SK-MEL-5 (cell line): ENCODE measurements at places on chromosomes 12 and 14. TPM values are rescaled to one million over a fixed set of nuclear protein-coding genes. Genes with fewer than 3 reads are reported as not detected.

DNA sequence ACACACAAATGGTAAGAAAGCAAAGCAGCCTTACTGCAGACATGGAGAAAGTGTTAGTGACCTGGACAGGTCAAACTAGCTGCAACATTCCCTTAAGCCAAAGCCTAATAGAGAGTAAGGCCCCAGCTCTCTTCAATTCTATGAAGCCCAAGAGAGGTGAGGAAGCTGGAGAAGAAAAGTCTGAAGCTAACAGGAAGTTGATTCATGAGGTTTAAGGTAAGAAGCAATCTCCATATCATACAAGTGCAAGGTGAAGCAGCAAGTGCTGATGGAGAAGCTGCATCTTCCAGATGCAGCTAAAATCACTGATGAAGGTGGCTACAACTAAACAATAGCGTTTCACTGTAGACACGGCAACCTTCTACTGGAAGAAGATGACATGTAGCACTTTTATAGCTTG lies 53.5 kb downstream of the PPP1R12A start:
- no peak for DNase-seq

DNA sequence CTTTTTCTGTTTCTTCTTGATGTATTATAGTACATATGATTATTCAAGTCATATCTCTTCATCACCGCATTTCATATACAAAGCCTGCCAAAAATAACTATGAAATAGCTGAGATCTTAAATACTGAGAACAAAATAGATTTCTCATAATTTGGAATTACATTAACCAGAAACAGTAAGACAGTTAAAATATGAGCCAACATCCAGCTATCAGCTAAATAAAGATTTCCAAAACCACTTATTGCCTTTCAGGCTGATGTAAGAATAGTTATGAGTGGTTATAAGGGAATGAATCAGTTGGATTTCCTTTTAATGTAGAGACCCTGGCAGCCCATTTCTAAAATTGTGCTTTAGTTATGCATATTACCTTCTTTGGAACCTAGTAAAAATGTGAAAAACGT lies 47.4 kb downstream of the TMEM117 start:
- DNase-seq: no peak

DNA sequence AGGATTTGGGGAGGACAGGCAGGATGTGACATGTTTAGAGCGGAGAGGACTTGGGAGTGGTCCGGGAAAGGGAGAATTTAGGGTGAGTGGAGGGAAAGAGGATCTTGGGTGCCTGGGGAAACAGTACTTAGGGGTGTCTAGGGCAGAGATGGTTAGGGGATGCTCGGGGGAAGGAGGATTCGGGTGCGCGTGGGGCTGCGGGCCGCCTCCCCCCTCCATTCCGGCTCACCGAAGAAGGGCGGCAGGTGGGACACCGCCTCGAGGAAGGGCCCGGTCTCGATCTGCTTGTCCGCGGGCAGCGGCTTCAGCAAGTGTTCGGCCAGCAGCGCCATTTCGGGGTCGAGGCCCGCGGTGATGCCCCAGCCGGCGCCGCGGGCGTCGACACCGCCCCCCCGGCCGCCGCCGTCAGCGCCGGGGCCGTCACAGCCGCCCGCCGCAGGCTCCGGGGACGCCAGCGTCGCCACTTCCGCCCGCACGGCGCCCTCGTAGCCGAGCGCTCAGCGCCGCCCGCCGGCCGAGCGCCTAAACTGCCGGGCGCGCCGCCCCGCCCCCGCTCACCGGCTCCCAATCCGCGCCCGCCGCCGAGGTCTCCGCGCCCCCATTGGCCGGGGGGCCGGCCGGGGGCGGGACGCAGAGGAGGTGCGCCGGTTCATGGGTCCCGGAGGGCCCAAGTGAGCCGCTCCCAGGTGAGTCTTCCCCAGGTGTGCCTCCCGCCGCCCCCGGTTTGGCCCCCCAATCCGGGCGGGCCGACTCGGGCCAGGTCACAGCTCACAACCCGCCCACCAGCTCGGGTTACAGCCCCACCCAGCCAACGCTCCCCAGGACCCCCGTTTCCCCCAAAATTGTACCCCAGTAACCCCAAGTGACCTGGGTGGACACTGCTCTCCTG lies at the start of gene GLTP:
Gene GLTP (minus strand): TSS at position 499 of the 889 bp plus-strand sequence. CDS start 167 bp downstream, at position 332.
- DNase-seq: peak; percentile 81

GRCh38 chr14:22977684-22978486 lies 4.5 kb downstream of the AJUBA start:
- DNase-seq: no peak

GRCh38 chr12:119258149-119258548 lies 76.4 kb upstream of the CCDC60 start:
- no peak for DNase-seq

- DNase-seq: no peak
Measured at GRCh38 chr12:113926788-113927187, 39.3 kb downstream of the RBM19 start.

GRCh38 chr12:58452546-58452945 lies 467.8 kb downstream of the LRIG3 start:
- DNase-seq: no peak

DNA sequence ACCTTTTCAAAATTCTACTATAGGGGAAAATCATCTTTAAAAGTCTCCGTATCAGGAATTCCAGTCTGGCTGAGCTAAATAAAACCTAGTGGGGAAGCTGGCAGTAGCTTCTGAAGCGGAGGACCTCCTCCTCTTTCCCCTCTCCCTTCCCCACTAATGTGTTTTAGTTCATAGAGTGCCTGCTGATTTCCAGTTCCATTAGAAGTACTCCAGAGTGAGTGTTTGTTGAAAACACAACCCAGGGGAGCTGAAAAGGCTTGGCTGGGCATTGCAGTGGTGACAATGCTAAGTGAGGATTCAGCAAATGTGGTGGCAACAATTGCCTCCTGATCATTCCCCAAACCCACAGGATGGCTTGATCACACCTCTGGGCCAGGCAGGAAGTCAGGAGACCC lies 144.2 kb upstream of the FRMD6 start:
- peak; percentile 42 for DNase-seq

DNA sequence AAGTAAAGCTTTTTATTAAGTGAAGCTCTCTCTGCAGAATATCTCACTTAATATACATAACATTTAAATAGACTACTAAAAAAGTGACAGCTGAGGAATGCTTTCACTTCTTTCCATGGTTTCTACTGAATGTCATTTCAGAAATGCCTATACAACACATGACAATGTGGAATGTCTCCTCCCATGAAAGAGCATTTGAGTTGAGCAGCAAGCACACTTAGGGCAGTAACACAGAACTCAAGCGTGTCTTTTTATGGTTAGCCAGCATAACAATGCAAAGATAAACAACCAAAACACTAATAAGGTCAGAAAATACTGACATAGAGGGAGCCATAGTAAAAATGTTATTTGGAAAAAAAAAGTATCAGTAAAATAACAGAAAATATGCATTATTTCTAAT lies 9.4 kb downstream of the PPP1R12A start:
- peak; percentile 29 for DNase-seq

DNA sequence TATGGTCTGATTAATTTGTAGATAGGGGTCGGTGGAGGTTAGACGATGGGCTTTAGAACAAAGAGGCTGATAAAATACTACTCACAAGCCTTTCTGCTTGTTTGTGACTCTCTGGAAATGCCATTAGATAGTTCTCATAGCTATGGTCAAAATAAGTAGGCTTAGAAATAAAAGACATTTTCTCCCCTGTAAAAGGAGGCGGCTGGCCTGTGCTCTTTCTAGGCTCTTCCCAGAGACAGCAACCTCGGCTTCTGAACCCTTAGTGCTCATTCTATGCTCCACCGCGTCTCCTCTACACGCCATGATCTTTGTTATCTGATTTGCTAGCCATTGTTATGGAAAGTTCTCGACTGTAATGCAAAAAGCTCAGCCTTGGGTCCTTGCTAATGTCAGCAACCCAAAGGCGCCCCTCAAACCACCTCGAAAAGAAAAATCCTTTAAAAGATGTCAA lies 64.5 kb downstream of the CRADD start:
- peak; percentile 46 for DNase-seq

DNA sequence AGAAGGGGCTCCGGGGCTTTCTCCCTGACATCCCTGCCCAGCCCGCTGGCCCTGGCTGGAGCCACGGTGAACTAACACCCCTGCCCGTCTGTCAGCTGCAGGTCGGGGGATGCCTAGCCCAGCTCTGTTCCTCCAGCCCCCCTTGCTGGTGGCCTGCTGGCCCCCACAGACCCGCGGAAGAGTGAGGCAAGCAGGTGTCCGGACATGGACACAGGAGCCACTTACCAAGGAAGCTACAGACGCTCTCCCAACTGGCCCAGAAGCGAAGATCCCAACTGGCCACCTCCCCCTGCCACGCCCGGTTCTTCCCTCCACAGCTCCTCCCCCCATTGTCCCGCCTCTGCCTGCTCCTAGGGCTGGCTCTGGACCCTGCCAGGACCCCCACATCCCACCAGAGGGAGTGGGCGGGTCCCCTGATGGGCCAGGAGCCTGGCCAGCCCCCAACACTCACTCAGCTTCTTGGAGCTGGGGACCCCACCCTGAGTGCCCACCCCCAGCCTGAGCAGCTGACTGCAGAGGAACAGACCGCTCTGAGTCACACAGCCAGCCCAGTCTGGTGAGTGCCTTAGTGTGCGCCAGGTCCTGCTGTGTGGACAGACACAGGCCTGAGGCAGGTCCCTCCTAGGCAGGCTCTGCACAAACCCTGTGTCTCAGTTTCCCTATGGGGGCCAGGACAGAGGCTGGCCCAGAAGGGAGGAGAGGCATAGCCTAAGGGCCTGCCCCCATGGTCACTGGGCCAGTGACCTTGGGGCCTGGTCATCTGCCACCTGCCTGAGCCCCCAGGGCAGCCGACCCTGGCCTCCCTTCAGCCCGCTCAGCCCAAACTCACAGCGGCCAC lies 7.7 kb downstream of the AHNAK2 start:
- peak; percentile 61 for DNase-seq

GRCh38 chr14:30115756-30116155 lies 188.1 kb upstream of the PRKD1 start:
- DNase-seq: no peak

DNA sequence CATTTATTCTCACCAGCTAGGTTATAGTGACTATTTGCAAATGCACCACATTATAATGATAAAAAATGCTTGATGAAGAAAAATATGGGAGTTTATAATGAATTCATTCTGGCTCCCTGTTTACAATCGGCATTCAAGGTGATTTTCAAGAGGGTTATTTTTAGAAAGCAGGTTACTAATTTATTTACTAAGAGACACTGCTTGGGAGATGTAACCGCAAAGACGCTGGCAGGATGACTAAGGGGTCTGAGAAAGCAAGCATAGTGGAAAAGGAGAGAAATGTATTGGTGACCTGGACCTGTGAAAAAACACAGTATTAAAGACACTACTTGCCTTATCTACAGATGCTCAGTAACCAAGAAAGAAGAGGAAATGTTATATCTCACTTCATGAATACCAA lies 13.3 kb upstream of the PITPNM2 start:
- DNase-seq: no peak

- no peak for DNase-seq
Measured at GRCh38 chr14:99929601-99930000, 135.6 kb upstream of the EVL start.

GRCh38 chr12:32390572-32391219 lies 8.7 kb upstream of the FGD4 start:
- DNase-seq: no peak

GRCh38 chr12:57019983-57020719 lies 3.8 kb upstream of the TAC3 start:
- no peak for DNase-seq

- peak; percentile 97 for DNase-seq
Measured at GRCh38 chr12:6943722-6944380, at the start of the genes C12orf57 and RNU7-1. Gene C12orf57, plus strand, starts transcription at chr12:6944022. Its CDS starts 100 bp downstream, at chr12:6944122. Gene RNU7-1, plus strand, starts transcription at chr12:6943816.

DNA sequence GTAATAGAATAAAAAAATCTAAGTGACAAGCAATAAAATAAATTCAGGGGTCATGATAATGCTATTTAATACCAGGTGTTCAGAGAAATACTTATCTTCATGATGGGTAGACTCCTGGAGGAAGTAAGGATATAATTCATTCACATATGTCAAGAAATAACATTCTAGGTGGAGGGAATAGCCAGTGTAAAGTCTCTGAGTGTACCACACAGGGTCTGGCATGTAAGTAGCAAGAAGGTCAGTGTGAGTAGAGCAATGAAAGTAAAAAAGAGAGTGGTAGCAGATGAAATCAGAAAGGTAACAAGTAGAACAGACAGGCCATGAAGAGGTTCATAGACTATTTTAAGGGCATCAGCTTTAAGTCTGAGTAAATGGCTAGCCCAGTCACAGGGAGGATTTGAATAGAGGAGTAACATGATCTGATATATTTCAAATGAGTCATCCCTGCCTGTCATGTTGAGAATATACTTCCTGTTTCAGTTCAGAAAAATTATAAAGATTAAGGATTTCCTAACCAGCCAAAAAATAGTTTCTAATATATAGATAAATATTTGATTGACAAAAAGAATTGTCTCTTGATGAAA lies 519.9 kb downstream of the C12orf50 start:
- DNase-seq: peak; percentile 21

DNA sequence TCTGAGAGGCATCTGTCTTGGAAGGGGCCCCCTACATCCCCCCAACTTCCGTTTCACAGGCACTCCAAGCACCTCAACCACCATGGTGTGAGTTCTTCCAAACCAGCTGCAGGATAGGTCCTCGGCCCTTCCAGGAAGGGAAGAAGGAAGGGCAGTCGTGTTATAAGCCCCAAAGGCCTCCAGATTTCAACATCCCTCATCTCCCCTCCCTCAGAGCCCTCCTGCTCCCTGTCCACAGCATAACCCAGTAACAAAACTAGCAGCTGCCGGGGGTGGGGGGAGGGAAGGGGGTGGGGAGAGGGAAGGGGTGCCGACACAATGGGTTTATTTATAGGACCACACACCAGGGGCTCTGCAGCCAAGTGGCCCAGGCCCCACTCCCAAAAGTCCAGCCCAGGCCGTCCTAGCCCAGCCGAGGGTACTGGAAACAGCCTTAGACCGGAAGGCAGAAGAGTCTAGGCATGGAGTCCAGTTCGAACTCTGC lies 18.3 kb downstream of the NCKAP5L start:
- DNase-seq: no peak

GRCh38 chr12:28866296-28866695 lies 282.8 kb upstream of the FAR2 start:
- no peak for DNase-seq

GRCh38 chr12:13749389-13749788 lies 232.0 kb downstream of the GRIN2B start:
- DNase-seq: no peak

GRCh38 chr12:42472376-42472775 lies 117.2 kb downstream of the PRICKLE1 start:
- no peak for DNase-seq

- no peak for DNase-seq
Measured at GRCh38 chr12:39959031-39959430, 146.8 kb downstream of the SLC2A13 start.

The PLEKHH1 gene
- total RNA-seq: 143 and 156 TPM in 2 replicates

The MYO1H gene
- total RNA-seq: 0.08 TPM in 1 of 2 replicates, not detected in the other

The TRHDE gene
- not detected in 2 replicates for total RNA-seq

The ITGB7 gene
- 18.8 and 29.2 TPM in 2 replicates for total RNA-seq

The TTC7B gene
- total RNA-seq: 31.1 and 32.9 TPM in 2 replicates

The GARIN6 gene
- total RNA-seq: not detected in 2 replicates

The MIPOL1 gene
- 3.7 and 6.5 TPM in 2 replicates for total RNA-seq

The ZFHX2 gene
- total RNA-seq: not detected in 2 replicates

The LAG3 gene
- 0.13 TPM in 1 of 2 replicates, not detected in the other for total RNA-seq

The NRXN3 gene
- total RNA-seq: 0.03 and 1.4 TPM in 2 replicates

The TMPRSS12 gene
- total RNA-seq: not detected in 2 replicates

The NYNRIN gene
- 0.05 TPM in 1 of 2 replicates, not detected in the other for total RNA-seq

The GXYLT1 gene
- 11.2 and 12.6 TPM in 2 replicates for total RNA-seq

The PIWIL1 gene
- total RNA-seq: not detected in 2 replicates

The ACOT6 gene
- total RNA-seq: 0.18 TPM in 1 of 2 replicates, not detected in the other
